Stimulated activated CD4-positive, alpha-beta T cell treated with anti-CD3 and anti-CD28 coated beads, TNF-alpha, amount 100 ng/mL, for 24 hours (primary cell): ENCODE measurements at places on chromosomes 12 and 14.

DNA sequence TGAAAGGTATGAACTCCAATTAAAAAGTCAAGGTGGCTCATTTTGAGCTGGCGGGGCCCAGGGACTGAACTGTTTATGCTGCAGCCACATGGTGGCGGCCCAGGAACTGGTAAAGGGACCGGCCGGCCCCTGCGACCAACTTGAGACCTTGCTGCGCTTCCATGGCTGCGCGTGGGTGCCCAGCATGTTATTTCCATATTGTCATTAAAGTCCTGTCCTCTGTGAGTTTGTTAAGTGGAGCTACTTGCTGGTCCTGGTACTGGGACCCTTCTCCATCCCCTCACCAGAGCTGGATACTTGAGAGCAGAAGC is 62.3 kb downstream of the BEGAIN start:
- no peak for DNase-seq

DNA sequence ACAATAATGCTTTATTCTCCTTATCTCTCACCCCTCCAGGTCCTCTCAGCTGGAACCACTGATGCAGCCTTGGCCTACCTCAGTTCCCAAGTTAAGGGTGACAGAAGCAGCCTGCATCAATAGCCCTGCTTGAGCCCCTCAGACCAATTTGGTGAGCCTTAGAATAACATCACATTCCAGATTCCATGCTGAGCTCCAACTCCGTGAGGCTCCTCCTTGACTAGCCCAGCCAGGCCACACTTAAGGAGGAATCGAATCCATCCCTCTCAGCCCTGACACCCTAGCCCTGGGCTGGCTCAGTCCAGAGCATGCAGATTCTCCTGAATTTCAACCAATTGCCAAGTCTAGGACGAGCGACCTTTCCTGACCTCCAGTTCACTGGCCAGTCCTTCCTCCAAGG is 91.1 kb downstream of the ARMH4 start:
- no peak for DNase-seq

DNA sequence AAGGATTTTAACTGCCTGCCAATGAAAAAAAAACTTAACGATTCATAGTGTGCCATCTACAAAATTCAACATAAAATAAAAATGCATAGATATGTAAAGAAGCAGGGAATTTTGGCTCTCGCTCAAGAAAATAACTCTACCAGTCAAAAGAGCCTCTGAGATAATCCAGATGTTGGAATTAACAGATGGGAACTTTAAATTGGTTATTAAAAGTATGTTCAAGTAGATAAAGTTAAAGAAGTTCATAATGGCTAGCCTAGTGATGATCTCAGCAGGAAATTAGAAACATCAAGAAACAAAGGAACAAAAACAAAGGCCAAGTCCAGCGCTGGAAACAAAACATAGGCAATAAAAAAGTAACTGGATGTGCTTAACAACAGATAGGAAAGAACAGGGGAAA is 23.1 kb downstream of the PIK3C2G start:
- DNase-seq: no peak

- no peak for DNase-seq
Measured at GRCh38 chr14:94161058-94161457, 13.1 kb upstream of the PPP4R4 start.

DNA sequence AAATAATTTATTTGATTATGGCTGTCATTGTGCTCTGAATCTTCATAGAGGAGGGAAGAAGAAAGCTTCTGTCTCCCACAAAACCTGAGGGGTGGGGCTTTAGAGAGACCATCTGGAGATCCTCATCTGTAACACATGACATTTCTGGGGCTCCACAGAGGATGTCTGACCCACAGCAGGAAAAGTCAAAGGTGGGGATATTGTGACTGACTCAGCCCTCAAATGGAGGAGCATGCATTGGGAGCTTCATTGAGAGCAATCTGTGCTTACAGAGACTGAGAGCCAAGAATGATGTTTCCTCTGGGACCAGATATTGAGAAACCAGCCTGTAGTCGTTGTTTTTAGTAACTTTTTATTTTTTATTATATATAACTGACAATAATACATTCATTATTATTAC is 158.7 kb downstream of the SYT1 start:
- no peak for DNase-seq

- DNase-seq: no peak
Measured at GRCh38 chr12:94872007-94872653, 131.4 kb downstream of the NDUFA12 start.

DNA sequence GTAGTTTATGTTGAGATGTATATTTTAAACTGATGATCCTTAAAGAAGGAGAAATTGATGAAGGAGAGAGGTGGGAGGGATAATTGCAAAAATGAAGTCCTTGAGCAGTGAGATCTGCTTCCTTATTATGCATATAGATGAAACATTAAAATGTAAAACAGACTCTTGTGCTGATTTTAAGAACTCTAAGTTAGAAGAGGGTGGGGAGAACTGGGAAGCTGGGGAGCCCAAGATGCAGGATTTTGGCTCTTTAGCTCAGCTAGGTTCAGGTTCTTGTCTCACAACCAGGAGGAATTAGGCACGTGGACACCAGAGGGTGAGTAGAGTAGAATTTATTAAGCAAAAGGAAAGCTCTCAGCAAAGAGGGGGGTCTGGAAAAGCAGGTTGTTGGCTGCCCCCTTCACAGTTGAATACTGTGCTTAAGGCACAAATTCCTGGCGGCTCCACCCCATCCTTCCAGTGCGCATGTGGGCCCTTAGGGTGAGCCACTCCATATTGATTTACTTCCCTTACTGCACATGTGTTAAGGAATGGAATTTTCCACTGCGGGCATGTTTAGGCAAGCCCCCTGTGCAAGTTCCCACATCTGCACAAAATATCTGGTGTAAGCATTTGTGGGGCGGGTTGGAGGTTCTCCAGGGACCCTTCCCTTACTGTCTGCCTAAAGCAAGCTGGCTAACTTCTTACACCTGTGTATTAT is 141.9 kb downstream of the BICD1 start:
- DNase-seq: no peak

DNA sequence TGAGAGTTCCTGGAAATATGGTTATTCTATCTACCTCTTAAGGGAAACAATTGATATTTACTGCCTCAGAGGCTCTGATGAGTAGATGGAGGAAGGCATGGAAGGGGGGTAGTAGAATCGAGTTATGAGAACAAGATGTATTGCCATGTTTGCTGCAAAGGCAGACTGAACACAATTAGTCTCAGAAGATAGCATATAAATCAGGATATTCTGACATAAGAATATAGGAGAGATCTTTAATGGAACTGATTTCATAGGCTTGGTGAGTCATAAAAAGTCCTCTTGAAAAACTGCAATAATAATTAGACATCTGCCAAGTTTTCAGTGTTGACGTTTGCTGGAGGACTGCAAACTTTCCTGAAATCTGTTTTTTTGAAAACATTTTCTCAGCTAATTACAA is 636.1 kb downstream of the TMTC2 start:
- DNase-seq: no peak

DNA sequence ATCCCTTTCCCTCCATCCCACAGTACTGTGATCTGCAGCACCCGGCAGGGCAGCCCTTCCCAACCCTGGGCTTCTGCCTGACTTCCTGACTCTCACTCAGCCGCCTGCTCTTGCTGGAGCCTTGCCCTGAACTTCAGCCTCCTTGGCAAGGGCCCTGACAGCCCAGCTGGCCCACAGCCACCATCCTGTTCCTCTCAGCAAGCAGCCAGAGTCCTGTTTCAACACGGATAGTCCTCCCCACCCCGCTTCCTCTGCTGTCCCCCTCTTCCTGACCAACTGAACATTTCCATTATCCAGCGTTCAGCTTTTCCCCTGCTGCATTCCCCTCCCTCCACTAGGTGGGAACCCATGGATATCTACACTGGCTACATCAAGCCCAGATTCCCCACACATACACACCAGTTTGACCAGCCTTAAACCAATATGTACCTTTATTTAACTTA is 74.0 kb upstream of the MDM1 start:
- DNase-seq: no peak
